Adipocyte (in vitro differentiated cells): ENCODE measurements at places on chromosomes 16 and 17.

DNA sequence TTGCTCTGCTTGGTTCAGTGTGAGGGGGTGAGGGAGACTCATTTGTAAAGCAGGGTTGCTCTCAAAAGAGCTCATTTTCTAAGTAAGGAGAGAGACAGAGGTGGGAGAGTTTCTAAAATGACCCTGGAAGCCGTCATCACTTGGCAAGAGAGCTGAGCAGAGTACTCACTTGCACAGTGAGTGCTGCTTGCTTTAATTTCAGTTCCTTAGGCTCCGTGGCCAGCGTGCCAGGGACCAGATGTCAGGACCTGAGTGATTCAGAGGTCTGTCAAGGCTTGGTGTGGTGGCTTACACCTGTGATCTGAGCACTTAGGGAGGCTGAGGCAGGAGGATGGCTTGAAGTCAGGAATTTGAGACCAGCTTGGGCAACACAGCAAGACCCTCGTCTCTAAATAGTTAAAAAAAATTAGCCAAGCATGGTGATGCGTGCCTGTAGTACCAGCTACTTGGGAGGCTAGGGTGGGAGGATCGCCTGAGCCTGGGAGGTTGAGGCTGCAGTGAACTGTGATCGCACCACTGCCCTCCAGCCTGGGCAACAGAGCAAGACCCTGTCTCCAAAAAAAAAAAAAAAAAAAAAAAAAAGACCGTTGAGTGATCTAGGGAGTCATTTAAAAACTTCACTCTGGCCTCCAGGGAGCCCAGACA, 10.7 kb downstream of the ZNF205 start:
- DNase-seq = no peak

GRCh38 chr16:84068783-84069462, 26.3 kb upstream of the SLC38A8 start:
- DNase-seq = no peak

DNA sequence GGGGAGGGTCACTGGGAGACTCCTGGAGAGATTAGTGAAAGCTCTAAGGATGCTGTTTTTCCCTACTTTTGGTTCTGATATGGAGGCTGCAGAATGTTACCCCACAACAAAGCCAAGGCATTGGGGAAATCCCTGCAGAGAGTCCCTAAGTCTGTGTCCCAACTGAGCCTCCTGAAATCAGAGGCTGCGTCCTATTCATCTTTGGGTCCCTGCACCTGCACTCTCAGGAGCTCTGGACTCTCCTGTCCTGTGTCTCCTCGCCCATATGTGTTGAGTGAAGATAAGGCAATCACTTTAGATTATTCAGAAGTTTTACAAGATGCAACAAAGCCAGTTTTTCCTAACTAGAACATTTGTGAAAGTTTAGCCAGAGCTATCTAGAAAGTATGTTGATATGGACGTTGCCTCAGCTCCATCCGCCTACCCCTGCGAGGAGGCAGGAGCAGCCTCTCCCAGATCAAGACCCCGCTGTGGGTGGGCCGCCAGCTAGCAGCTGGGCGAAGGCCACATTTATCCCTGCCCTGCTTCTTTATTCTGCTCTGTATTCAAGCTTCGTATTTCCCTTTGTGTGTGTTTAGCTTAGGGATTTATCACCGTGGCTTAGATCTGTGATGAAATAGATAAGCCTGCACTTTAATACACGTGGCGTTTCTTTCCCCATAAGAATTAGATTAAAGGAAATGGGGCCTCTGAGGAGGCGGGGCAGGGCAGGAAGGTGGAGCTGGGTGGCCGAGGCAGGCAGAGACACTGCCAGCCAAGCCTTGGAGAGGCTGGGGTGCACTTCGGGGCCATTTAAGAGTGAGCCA, 37.4 kb downstream of the SHISA6 start:
- DNase-seq = no peak

- DNase-seq = no peak
Observed at GRCh38 chr17:12047681-12048376, 27.2 kb downstream of the MAP2K4 start.

DNA sequence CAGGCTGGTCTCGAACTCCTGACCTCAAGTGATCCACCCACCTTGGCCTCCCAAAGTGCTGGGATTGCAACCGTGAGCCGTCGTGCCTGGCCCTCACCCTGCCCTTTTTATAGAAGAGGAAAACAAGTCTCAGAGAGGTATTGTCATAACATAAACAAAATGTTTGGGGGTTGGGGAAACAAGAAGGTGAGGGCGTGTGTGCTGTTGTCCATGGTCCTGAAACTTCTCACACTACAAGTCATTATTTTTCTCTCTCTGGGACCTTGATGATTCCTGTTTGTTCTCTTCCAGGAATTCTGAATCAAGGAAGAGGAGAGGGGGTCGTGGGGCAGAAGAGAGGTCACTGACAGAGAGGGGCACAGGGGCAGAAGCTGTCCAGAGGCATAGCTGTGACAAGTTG, 160.2 kb upstream of the LHX1 start:
- peak; percentile 3 for DNase-seq

DNA sequence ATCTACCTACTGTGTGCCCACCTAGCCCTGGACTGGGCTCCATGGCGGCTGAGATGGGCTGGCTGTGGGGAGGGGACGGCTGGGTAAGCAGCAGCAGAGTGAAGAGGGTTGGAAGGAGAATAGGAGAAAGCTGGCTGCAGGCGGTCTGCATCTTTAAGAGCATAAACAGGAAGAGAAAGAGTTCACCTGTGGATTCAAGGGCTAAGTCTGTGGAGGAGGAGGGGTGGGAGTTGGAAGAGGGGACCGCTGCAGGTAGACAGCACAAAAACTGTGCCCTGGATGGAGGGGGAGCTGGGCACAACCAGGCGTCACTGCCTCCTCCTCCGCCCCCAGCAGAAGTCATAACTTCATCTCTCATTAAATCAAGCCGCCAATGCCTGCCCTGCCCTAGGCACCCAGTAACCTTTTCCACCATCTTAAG, 677 bp downstream of the SLC13A2 start:
- DNase-seq = no peak

DNA sequence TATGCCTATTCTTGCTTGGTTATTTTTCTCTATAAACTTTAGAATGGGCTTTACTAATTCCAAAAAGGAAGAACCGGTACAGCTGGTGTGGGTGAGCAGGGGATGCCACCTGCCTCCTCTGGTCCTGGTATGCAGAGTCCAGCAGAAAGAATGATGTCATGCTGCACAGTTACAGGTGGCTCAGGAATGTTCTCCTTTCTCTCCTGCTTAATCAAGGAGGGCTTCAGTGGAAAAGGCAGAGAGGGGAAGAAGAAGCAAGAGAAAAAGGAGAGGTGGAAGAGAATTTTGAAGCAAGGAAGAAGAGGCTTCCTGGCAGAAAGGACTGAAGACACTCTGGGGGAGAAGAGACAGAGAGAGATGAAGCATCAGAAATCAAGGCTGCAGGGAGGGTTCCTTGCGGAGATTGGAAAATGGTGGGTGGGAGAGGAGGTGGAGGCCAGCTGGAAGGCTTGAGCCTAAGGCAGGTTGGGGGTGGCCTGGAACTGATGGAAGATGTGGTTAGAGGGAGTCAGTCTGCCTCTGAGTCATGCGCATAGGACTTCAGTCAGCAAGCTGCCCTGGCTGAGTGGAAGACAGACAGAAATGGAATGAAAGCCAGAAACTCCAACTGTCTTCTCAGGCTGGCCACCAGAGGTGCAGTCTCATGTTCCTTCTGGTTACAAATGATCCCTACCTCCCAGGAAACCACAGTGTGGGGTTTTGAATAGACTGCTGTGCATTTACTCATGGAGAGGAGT, 64.6 kb upstream of the CRHR1 start:
- peak; percentile 60 for DNase-seq

DNA sequence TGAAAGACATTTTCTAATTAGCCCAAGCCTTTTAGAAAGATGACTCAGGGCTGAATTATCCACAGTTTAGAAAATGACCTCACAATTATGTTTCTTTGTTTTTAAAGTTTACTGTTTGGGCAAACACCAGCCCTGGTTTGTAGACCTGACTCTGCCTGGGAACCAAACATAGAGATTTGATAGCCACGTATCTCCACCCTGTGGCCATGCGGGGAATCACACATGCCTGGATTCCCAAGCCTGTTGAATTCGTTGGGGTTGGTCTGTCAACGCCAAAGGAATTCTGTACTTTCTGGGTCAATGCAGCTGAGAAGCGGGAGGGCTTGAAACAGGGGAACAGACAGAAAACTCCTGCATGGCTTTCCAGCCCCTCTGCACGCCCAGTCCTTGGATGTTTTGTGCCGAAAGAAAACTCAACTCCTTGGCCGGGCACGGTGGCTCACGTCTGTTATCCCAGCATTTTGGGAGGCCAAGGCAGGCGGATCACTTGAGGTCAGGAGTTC, 26.9 kb downstream of the CD300A start:
- DNase-seq = peak; percentile 72

- no peak for DNase-seq
Observed at GRCh38 chr17:49588312-49588711, 12.6 kb downstream of the NXPH3 start.

DNA sequence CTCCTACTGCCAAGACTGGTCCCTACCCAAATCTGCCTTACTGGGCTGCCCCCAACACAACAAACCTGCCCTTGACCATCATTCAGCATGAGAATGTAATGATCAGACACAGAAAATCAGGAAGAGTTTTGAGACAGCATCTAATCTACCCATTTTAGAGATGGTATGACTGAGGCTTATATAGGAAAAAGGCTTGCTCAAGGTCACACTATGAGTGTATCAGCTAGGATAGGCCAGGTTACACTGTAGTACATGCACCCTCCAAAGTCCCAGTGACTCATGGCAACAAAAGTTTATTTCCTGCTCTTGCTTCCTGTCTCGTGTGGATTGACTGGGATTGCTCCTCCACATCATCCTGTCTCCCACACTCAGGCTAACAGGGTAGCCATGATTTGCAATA, 27.9 kb downstream of the NLRC5 start:
- no peak for DNase-seq

- no peak for DNase-seq
Observed at GRCh38 chr16:84712801-84713775, 13.3 kb downstream of the USP10 start.

- no peak for DNase-seq
Observed at GRCh38 chr17:35449371-35449931, 885 bp upstream of the SLFN13 start.

DNA sequence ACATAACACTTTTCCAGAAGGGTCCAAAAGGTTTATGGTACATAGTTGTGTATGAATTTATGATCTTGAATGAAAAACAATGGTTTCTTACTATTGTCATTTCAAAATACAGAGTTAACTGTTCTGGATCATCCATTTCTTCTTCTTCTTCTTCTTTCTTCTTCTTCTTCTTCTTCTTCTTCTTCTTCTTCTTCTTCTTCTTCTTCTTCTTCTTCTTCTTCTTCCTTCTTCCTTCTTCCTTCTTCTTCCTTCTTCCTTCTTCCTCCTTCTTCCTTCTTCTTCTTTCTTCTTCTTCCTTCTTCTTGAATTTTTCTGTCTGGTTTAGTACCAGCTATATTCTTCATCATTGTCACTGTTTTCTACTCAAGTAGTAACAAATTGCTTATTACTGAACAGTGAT, 47.8 kb downstream of the TNRC6C start:
- DNase-seq = no peak

- no peak for DNase-seq
Observed at GRCh38 chr17:76940738-76941350, 72.6 kb downstream of the MGAT5B start.

DNA sequence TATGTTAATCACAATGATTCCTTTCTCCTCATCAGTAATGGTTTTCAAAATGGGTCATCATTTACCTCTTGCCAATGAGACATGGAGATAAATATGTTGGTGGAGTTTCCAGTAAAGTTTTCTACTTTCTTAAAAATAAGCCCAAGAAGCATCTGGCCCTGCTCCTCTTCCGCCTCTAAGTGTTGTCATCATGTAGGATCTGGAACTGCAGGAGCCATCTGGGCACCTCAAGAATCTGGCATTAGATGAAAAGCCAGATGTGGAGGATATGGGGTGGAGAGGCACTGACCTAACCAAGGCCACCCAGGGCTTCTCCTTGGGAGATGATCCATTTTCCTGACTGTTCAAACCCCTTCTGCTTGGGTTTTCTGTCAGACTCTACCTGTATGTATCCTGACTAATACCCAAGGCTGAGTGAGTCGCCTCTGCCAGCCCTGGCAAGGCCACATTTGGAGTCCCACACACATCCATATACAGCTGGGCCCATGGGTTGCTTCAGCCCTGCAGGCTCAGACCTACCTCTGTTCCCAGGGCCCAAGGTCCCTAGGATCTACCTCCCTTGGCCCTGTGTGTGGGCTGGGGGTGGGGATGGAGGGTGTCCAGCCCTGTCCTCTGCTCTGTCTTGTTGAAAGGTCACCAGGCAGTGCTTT, 24.6 kb downstream of the CCDC182 start:
- no peak for DNase-seq
